ENCODE measurements at places on chromosomes 12 and 14.

GRCh38 chr14:96359959-96360358 lies 3.2 kb downstream of the ATG2B start:
- no peak for DNase-seq

GRCh38 chr12:20212658-20213555 lies 155.4 kb upstream of the PDE3A start:
- DNase-seq, result peak; percentile 99

GRCh38 chr14:92463141-92463540 lies 50.4 kb upstream of the RIN3 start:
- no peak for DNase-seq

GRCh38 chr14:100222224-100223093 lies 16.5 kb upstream of the YY1 start:
- no peak for DNase-seq

DNA sequence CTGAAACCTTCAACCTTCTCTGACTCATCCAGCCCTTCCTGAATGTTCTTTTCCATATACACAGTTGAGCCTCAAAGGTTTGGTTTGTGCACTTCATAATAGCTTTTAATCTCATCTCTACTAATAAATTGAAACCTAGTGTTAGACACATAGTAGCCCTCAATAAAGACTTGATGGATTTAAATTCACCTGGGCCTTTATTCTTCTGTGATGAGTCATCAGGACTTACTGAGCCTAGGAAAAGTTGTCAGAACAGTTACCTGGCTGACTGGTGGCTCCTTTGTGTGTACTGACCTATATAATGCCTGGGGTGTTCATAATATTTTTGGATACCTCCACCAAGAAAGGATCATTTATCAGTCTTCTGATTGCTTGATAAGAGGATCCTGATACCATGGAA lies 86.4 kb upstream of the NTF3 start:
- DNase-seq, result no peak

DNA sequence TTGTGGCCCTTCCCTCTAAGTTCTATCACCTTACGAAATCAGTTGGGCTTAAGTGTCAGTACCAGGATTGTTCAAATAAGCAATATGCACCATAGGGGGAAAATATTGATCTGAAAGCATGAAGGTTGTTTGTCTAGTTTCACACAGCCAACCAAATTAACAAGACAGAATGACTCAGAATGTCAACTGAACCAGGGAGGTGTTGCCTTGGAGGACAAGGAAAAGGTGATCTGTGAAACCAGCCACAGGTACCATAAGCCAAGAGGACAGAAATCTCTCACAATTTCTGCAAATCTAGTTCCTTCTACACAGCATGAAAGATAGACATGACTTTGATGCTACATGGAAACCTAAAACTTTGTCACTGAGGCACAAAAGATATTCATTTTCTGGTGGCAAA lies 297.9 kb downstream of the BCL11B start:
- no peak for DNase-seq

DNA sequence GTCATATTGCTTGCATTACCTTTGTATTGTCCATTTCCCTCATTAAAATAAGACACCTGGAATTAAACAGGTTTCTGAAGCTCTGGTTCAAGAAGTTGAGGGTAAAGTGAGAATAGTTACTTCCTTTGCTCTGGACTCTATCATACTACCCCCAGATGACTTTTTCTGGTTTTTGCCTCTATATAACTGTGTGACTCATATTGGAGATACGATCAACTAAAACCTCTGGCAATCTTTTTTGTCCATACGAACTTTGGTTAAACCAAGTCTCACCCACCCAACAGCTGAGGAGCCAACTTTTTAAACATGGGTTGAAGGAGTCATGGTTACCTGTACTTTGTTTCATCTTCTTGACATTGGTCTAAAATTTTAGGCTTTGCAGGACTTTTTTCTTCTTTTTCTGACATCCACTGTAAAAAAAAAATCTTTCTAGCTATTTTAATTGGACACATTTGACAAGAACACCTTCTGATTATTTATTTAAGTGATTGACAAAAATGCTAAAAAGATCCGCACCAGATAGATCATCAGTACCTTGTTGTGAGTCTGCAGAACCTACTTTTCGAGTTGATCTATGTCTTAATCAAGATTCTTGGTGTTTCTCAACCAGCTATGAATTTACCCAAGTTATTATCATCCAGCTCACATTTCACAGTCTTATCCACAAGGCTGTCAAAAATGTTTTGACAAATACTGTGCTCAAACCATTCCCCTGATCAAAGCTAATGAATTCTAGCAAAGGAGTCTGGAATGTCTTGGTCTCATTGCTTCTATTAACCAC lies 166.0 kb downstream of the IPO8 start:
- DNase-seq, result no peak

DNA sequence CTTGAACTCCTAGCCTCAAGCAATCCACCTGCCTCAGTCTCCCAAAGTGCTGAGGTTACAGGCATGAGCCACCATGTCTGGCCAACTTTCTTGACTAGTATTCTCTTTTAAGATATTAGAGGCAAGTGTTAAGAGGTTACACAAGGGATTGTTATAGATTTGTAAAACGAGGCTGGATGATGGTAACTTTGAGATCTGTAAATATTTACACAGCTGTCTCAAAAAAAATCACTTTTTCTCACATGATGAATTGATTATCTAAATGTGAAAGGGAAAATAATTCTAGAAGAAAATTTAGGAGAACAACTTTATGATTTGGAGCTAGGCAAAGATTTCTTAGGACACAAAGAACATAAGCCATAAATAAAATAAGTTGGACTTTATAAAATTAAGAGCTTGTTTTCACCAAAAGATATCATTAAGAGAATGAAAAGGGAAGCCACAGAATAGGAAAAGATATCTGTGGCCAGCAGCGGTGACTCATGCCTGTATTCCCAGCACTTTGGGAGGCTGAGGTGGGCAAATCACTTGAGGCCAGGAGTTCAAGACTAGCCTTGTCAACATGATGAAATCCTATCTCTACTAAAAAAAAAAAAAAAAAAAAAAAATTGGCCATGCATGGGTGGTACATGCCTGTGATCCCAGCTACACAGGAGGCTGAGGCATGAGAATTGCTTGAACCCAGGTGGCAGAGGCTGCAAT lies 77.4 kb downstream of the BBS10 start:
- DNase-seq, result no peak

GRCh38 chr14:98173305-98173704 lies 1098.7 kb downstream of the BCL11B start:
- no peak for DNase-seq

GRCh38 chr12:8828257-8829124 lies 6.1 kb downstream of the A2ML1 start:
- peak; percentile 6 for DNase-seq

- no peak for DNase-seq
These were observed 82.2 kb upstream of the NEDD1 start for GRCh38 chr12:96824838-96825236.

GRCh38 chr14:102389246-102389645 lies 26.5 kb downstream of the TECPR2 start:
- no peak for DNase-seq

- DNase-seq, result no peak
These were observed 615 bp downstream of the DDX51 start for GRCh38 chr12:132143336-132144071.

Data from astrocyte (in vitro differentiated cells and primary cell).